GOT3 (cell line): ENCODE measurements at places on chromosomes 13 and 19.

- DNase-seq = no peak
These were observed 507.8 kb downstream of the TBC1D4 start for GRCh38 chr13:74973935-74974879.

DNA sequence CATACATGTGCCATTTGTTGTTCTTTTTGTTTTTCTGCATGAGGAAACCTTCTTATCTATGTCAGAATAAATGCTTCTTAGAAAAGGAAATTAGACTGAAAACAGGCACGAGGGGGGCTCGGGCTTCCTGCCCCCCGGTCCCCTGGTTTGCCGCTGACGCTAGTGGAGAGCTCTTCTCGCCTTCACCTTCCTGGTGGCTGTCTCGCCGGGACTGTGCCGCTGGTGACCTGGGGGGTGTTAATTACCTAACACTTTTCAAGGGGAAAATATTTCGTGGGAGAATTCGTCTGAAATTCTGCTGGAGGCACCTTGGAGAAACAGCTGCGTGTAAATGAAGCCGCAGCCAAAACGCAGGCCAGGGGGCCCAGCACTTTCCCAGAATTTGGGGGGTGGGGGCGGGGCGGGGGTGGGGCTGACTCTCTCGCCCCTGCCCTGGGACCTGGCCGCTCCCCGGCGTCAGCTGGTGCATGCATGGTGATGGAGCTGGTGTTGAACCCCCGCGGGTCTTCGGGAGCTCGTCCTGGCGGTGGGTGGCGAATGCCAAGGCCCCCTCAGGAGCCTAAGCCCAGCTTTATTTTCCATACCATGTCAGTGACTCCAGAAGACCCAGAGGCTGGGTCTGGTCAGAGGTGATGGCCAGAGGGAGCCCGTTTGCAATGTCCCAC is 58.3 kb upstream of the MCF2L start:
- no peak for DNase-seq

DNA sequence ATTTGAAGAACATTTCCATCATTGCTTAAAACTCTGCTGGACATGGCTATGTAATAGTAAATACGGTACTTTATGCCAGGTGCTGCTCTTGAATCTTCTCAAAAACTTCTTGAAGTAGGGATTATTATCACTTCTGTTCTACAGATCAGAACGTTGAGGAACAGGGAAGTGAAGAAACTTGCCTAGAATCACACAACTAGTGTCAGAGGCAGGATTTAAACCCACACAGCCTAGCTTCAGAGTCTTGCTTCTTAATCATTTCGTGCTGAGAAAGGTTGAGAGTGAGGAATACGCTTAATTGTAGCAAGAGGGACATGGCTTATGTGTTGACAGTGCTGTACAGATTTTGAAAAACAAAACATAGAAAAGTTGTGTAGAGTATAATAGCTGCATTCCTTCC is 13.5 kb downstream of the TM9SF2 start:
- no peak for DNase-seq

- DNase-seq = no peak
These were observed 222.4 kb upstream of the IRS2 start for GRCh38 chr13:110008816-110009215.

DNA sequence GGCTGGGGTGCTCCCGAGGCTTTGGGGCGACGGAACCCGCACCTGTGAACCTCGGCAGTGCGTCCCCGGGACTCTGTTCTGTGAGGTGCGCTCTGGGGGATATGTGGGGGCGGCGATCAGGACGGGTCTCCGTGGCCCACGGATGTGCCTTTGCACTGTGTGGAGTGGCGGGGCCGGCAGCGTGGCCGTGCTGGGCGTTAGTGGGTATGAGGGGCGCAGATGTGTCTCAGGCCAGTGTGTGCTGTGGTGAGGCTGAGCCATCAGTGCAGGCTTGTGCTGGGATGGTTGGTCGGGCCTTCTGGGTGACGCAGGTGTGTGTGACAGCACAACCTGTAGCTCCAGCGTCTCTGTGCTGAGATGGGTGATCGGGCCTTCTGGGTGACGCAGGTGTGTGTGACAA is 16.9 kb downstream of the ZNF331 start:
- no peak for DNase-seq

DNA sequence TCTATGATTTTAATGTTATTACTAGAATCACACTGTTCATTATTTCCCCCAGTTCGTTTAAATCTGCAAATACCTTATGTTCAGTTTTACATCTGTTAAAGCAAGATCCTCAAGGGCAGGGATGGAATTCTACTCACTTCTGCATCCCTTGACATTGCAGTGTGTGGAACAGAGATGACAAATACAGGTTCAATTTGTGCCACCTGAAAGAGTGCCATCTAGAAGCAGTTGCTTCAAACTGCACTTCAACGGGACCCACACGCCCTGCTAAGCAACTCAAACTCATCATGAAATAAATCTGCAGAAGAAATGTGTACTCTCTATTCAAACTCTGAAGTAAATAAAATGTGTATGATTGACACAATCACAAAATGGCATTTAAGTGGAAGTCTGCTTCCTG is 44.5 kb downstream of the RUBCNL start:
- no peak for DNase-seq

GRCh38 chr19:46449228-46449627 is 20.5 kb upstream of the PNMA8C start:
- no peak for DNase-seq

GRCh38 chr19:42075364-42075615 is 676 bp upstream of the ZNF574 start:
- no peak for DNase-seq

DNA sequence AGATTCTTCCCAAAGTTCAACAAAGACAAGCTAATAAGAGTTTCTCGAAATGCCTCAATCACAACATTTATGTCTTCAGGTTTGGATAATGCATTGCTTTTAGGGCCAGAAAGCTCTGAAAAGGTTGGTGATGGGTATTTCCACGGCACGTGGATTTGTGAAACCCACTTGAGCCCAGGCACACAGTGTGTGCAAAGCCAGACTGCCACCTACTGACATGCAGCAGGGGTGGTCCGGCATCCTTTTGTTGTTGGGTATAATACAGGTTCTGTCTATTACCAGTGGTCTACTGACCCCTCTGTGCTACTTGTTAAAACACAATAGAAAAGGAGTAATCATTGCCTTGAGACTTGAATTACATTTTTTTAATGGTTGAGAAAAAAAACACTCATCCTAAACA is 225.6 kb downstream of the RAP2A start:
- no peak for DNase-seq

DNA sequence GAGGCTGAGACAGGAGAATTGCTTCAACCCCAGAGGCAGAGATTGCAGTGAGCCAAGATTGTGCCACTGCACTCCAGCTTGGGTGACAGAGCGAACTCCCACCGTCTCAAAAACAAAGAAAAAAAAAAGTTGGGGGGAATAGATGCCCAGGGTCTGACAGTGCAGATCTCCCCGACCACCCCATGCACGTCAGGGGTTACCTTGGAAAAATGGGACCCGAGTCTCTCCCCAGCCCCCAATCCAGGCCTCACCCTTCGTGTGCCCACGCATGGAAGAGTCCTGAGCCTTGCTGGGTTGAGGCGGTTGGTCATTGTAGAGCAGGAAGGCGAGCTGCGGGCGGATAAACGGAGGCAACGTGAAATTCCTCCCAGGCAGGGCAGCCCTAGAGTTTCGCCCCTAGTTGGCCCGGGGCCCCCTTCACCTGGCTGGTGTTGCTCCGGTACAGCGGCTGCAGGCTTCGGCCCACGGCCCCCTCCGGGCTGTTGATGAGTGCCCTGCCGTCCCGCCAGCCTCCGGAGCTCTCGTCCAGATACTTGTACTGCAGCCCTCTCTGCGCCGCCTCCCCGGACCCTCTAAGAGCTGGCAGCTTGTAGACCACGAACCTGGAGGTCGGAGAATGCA is 588 bp downstream of the DNASE2 start:
- DNase-seq = no peak

- DNase-seq = no peak
These were observed 47.5 kb downstream of the ZNF536 start for GRCh38 chr19:30419568-30420180.

DNA sequence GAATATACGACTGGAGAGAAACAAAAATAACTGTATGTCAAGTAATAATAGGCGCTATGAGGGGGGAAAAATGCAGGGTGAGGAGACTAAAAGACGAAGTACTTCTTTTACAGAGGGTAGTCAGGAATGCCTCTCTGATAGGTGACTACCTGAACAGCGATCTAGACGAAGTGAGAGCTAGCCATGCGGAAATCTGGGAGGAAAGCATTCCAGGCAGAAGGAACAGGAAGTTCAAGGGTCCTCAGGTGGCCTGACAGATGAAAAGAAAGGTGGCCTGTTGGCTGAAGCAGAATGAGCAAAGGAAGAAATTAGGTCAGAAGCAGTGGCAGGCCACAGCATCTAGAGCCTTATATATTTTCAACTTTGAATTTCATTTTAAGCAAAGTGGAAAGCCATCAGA is 13.3 kb downstream of the ZDHHC20 start:
- DNase-seq = no peak

DNA sequence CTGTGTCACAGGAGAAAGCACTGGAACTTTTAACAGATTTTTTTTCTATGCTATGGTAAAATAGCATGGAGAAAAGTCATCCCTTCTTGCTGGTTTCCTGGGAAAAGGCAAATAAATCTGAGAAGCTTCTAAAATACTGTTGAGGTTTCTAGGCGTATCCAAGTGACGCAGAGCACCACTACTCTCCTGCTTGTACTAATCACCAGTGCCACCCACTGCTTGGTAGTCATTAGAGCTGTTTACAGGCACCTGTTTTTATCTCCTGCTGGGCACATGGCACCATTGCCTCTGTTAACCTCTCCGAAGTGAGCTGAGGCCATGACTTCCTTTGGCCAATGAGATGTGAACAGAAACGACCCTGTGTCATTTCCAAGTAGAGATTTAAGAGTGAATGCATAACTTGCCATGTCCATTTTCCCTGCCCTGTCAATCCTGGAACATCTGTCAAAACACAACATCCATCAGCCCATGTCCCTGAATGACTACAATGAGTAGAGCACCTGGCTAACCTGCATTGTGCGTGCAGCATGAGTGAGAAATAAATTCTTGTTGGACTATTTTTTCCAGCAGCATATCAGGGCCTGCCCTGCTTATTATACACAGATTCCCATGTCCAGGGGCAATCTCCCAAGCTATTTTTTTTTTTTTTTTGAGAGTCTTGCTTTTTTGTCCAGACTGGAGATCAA is 17.3 kb upstream of the OXGR1 start:
- no peak for DNase-seq

- no peak for DNase-seq
These were observed 184.2 kb downstream of the ABCC4 start for GRCh38 chr13:95117092-95117491.

DNA sequence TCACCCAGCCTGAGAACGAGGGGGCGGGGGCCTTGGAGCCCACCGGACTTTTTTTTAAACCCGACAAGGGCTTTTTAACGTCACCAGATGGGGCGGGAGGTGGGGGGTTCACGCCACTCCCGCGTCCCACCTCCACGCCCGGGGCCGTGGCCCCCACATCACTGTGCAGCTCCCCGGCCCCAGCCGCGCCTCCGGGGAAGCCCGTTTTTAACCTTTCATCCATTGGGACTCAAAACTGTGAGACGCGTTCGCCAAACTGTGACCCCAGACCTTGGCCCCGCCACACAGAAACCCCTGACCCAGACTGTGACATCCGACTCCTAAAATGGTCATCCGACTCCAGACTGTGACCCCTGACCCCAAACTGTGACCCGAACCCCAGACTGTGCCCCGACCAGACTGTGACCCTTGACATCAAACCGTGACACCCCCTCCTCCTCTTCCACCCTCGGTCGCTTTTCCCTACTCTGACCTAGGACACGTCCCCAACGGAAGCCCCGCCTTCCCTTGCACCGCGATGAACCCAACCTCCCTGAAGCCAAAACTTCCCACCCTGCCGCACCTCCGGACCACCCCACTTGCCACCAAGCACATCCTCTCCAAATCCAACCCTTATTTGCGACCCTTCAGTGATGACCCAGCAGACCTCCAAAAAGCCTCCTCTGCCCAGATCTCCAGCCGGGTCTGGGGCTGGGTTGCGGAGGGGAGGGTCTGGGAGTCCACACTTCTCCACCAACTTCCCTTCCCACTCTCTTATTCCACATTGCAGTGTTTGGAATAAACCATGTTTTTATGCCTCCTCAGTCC is 1.5 kb upstream of the GRWD1 start:
- no peak for DNase-seq

- no peak for DNase-seq
These were observed 53.1 kb downstream of the FOXO1 start for GRCh38 chr13:40613192-40613818.

DNA sequence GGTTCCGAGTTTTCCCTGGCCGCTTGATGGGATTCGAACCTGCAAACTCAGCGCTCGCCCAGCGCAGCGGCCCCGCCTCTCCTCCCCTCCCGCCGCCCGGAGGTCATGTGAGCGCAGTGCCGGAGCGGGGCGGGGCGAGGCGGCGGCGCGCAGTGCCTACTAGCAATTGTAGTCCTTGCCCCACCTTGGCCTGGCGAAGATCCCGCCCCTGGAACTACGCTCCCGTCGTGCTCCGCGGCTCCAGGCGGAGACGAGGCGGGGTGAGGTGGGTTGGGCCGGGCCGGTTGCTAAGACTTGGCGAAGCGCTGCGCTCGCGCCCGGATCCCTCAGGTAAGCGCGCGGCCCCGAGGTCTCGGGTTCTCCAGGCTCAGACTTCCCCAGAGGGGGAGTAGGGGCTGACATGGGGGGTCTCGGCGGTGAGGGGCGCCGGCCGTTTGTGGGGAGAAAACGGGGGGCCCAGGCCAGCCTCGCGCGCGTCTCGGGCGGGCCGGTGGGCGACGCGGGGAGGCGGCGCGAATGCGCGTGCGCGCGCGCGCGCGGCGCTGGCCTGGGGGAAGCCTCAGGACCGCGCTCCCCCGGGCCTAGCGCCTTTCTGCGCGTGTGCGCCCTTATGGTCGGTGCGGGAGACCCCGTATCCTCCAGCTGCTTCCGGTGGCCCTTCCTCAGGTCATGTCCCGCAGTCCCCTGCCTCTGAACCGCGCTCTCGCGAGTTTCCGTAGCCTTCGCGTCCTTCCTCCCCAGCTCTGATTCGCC is at the start of the genes ADAT3 and SCAMP4:
ADAT3 (plus strand) TSS at position 290 of the 753 bp plus-strand sequence. CDS start 6,649 bp downstream, outside the sequence.
SCAMP4 (plus strand) TSS at position 290 of the 753 bp plus-strand sequence. CDS start 9,621 bp downstream, outside the sequence.
- DNase-seq = peak; percentile 93

GRCh38 chr13:109647699-109648098 is 138.7 kb downstream of the IRS2 start:
- no peak for DNase-seq

DNA sequence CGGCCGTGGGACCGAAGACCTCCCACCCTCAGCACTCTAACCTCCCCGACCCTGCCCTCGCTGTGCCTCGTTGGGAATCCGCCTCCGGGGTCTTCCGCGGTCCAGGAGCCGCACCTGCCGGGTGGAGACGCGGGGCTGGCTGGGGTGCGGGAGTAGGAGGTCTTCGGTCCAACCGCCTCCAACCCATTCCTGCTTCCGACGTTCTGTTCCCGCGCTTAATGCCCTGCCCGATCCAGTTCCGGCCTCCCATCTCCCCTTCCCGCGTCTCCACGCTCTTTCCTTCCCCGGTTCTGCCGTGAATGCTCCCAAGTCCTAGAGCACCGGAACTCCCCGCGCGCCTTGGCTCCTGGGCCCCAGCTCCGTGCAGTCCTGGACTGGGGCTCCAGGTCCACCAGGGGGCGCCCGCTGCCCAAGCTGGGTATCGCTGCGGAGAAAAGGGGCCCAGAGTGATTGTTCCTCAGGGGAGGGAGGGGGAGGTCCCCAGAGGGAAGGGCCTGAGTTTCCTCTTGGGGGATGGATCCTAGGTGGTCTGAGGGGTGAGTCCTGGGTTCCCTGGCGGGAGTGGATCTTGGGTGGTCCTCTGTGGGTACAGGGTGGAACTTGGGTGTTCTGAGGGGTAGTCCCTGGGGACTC is 14.1 kb upstream of the TNFSF9 start:
- peak; percentile 70 for DNase-seq
